ENCODE measurements at places on chromosomes 12 and 14.

GRCh38 chr12:5294274-5295070 is 137.4 kb upstream of the NTF3 start:
- no peak for ATAC-seq

GRCh38 chr12:98757455-98757854 is 112.4 kb downstream of the APAF1 start:
- no peak for ATAC-seq

GRCh38 chr14:79852950-79853744 is 358.2 kb downstream of the DIO2 start:
- no peak for ATAC-seq

DNA sequence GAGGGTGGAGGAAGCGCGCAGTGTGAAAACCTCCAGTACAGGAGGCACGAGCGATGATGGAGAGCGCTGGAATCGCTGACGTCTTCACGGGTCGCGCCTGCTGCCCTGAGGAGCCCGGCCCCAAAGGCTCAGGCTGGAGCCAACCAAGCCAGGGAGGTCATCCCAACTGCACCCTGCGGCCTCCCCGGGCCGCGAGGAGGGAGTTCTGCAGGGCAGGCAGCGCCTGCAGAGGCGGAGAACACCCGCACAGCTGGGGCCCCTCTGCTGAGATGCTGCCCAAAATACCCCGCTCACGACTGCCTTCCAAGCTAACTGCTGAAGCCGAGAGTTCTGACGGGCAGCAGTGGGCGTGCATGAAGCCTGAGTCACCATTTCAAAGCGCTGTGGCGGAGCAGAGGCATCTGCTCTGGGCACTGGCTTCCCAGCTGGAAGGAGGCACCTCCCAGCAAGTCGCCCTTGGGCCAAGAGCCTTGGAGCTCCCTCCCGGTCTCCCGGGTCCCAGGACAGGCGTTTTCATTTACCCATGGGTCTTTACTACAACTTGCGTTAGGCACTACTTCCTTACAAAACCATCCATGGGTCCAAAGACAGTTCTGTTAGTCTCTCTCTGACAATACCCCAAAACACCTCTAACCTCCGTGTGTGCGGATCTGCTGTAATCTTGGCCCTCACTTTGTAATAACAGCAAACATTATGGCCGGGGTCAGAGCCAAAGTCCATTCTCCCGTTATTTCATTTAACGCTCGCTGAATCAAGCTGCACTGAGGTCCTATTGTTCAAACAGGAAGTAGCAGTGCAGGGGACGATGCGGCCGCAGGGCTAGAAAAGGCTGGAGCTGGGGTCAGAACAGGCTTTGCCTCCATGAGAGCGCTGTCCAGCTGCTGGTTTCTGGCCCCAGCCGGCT is 60.1 kb upstream of the RIMBP2 start:
- peak; percentile 70 for ATAC-seq

DNA sequence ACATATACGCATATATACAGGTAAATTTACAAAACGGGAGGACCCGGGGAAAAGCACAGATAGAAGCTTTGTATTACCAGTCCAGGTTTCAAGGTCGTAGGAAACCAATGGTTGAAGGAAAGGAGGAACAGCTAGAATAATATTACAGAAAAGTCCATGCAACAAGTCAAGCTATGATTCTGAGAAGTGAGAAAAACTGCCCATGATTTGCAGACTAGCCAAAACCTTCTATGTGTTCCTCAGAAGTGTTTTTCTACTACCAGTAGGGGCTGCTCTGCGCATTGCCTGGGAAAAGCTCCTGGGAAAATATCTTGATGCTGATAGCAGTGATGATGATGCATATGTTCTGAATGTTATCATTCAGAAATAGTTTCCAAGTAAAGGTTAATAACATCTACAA is 2.2 kb downstream of the PDZRN4 start:
- ATAC-seq = peak; percentile 78

DNA sequence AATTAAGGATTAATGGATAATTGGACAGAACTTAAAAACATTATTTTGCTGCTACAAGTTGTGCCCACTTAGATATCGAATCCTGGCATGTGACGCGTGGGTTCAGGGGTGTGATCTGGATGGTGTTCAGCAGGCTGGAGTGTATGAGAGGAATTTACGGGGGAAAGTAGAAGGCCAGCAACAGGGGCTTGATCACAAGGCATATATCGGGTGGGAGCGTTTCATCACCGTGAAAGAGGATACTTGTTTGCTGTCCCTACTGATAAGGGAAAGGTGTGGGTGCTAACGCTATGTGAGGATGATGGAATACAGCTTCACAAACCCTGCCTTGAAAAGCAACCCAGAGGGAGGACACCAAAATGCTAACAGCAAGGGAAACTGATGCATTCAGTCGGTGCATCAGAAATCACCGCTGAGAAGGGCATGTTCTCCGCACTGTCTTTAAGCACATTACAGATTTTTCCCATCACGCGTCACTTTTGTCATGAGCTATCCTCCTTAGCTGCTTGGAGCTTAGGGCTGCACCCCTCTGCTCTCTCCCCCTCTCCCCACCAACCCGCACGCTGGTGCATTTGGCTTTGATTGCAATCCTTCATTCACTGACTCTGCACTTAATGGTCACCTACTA is 13.4 kb downstream of the HHIPL1 start:
- ATAC-seq = no peak

DNA sequence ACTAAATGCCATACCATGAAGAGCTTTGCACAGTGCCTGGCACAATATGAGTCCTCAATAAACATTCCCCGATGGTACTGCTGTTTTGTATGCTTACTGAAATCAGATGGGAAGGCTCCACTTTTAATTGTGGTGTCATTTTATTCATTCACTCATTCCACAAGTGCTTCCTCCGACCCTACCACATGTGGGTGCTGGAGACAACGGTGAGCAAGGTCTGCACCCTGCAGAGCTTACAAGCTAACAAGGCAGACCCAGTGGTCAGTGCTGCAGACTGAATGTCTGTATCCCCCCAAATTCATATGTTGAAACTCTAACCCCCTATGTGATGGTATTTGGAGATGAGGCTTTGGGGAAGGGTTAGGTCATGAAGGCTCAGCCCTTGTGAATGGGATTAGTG is 48.3 kb downstream of the RFX4 start:
- no peak for ATAC-seq

DNA sequence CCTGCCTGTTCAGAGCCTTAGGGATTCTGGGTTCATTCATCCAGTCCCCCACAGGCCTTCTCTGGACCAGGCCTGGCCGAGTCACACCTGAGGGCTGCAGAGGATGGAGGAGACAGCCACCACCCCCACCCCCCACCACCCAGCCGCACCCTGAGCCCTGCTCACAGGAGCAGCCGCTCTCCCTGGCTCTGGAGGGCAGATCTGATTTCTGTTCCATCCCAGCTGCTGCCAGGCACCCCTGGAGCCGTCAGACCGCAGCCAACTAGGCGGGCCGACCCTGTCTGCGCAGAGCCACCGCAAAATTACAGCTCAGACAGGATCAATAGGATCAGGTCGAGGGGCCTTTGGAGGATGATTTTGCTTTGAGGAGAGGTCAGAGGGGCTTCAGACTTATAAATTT is 154.6 kb upstream of the MYL2 start:
- ATAC-seq = no peak

DNA sequence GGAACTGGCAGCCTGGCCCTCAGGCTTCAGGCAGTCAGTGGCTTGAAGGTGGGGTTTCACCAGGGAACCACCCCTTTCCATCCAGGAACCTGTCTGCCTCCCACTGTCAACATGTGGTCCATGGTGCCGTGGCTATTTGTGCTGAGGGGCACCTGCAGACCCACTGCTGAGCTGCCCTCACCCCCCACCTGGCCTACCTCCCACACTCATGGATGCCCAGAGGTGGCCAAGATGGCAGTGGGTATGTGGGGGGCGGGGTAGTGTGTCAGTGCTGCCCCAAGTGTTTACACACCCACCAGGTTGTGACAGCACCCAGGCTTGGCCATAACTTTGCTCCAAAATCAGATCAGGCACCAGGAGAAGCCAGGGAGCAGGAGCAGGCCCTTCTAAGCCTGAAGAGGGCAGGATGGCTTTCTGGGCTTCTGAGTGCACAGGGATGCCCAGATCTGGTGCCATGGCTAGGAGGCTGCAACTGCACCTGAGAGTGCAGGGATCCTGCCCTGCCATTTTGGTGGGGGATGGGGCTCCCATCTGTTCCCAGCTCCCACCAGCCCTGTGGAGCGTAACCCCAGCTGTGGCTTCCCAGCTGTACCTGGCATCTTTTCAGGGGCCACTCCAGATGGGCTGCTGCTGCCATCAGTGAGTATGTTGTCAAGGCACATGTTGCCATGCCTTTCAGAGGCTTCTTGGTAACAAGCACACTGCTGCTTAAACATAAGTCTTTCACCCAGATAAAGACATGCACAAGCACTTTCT is 263.9 kb downstream of the LRIG3 start:
- no peak for ATAC-seq

GRCh38 chr12:92059960-92060359 is 85.7 kb downstream of the BTG1 start:
- peak; percentile 74 for ATAC-seq

- no peak for ATAC-seq
These were observed 1.7 kb upstream of the KLRG1 start for GRCh38 chr12:8987685-8988084.

DNA sequence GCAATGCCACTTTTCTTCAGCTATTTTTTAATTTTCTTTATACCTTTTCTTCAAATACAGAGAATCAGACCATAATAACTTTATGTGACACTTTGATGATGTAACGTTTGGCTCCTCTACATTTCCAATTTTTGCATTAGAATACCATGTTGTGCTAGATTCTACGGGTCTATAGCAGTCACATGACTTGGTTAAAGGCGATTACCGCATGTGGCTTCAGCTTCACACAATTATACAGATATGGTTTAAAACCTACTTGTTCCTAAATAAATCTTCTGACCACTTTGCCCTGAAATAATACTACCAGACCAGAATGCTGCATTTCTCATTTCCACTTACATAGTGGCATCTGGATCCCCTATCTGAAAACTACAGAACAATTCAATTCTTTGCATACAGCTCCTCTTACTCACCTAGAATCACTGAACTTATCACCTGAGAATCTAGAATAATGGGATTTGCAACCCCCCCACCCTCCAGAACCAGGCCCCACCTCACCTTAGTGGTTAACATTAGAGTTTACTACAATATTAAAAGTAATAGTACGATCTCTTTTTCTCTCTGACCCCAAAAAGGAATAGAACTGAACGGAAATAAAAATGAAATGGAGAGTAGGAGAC is 1.3 kb downstream of the MAX start:
- ATAC-seq = no peak

- ATAC-seq = no peak
These were observed 873 bp downstream of the PLXNC1 start for GRCh38 chr12:94149119-94149780.

- ATAC-seq = no peak
These were observed 344.5 kb upstream of the NAV3 start for GRCh38 chr12:77485961-77486854.

- ATAC-seq = no peak
These were observed 5.5 kb upstream of the HOXC11 start for GRCh38 chr12:53967421-53967925.

DNA sequence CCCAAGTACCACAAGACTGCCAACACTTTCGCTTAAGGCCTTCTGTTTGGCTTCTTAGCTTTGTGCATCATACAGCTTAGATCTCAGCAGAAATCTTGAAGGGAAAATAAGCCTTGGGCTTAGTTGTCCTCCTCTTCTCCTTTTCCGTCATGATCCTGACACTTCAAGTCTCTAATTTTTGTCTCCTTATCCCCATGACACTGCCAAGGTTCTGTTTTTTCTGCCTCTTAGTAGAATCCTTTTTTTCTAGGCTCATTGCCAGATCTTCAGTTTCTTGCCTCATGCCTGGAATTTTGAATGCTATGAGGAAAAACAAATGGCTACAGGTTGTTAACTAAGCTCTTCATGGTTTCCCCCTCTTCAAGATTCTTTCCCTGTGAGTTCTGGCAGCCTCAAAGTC is 450.4 kb downstream of the LRFN5 start:
- ATAC-seq = no peak

DNA sequence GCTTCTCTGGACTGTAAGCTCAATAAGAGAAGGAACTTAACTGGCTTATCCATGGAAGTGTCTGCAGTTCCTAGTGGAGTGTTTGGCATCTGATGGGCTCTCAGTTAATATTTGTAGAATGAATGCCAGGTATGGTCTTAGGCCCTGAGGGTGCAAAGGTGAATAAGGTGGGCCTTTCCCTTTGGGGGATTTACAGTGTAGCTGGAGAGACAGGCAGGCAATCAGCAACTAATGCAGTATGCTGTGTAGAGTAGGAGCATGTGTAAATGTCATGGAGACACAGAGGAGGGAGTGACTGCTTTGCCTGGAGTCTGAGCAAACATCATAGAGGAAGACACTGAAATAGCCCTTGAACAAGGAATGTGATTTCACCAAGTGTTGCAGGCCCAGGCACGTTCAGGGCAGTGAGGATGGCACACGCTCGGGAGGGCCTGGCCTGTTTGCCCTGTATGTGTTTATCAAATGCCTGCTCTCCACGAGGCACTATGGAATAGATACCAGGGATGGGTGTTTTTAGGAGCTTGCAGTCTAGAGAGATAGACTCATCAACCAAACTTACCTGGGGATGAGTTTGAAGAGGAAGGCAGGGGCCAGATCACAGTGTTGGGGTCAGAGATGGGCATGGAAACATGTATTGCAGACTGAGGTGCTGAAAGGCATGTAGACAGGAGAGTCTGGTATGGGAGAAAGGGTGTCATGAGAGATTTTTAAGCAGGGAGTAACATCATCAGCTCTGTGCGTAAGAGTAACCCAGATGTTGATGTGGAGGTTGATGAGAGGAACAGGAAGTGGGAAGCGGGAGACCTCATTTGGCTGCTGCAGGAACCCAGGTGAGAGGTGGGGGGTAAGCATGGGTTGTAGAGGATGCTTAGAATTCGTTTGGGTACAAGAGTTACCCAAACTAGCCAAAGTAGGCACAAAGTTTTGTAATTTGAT is 54.1 kb downstream of the PLXNC1 start:
- no peak for ATAC-seq

- no peak for ATAC-seq
These were observed 18.4 kb downstream of the ASB2 start for GRCh38 chr14:93957751-93958566.

- no peak for ATAC-seq
These were observed 77.6 kb downstream of the MOK start for GRCh38 chr14:102227184-102227964.

DNA sequence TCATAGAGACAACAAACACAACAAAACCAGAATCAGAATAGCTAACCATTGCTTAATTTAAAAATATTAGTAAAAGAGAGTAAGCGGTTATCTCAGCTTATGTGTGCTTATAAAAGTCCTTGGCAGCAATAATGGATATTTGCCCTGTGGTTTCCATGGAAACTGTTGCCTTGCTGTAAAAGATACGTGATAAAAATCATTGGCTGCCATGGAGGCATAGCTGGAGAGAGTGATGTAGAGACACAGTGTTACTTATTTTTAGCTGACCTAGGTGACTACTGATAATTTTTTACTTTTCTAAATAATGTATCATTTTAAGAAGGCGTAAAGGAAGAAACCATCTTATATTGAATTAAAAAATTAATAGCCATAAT is 92.9 kb downstream of the ERC1 start:
- ATAC-seq = peak; percentile 91

GRCh38 chr12:88145567-88146505 is 3.7 kb downstream of the TMTC3 start:
- ATAC-seq = no peak

Measured in SK-N-SH treated with all-trans-retinoic acid at 6 μM for 48 hours (cell line).